ENCODE measurements at places on chromosomes 1 and 21.
A peak's percentile ranks its signal among the peaks of the same experiment; 100 is the strongest.

GRCh38 chr1:223479718-223480425 is 86.7 kb downstream of the CCDC185 start:
- peak; percentile 39 for DNase-seq

- DNase-seq, result no peak
Observed at GRCh38 chr1:118841521-118841920, 146.6 kb downstream of the TBX15 start.

- peak; percentile 41 for DNase-seq
Observed at GRCh38 chr1:110210604-110211495, 736 bp downstream of the KCNC4 start.

GRCh38 chr1:239976130-239976968 is 115.3 kb upstream of the FMN2 start:
- DNase-seq, result peak; percentile 44

GRCh38 chr1:92736395-92736794 is 48.5 kb downstream of the EVI5 start:
- no peak for DNase-seq

DNA sequence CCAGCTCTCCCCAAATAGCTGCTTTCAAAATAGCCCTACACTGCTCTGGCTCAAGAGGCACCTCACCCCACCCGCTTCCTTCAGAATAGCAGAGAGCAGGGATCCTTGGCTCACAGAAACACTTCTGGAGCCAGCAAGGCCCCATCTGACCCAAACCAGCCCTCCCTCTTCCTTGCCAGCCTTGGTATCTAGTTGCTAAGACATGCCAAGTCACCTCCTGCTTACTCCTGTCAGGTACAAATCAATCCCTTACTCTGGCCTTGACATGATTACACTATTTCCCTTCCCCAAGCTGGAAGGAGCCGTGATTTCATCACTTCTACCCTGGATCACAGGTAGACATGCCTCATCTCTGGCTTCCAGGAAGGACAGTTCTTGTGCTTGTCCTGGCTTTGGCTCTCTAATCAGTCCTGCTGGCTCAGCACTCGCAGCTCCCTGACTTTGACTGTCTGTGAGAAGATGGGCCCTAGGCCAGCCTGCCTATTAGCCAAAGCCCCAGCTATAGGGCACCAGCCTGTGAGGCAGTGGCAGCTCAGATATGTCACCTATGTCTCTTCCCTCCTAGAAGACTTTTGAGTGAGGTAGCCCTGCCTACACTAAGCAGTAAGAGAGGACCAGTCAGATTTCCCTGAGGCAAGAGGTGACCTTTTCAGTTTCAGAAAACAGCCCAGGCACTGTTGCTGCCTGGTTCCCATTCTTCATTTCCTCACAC is 8.9 kb upstream of the MUTYH start:
- peak; percentile 95 for DNase-seq

DNA sequence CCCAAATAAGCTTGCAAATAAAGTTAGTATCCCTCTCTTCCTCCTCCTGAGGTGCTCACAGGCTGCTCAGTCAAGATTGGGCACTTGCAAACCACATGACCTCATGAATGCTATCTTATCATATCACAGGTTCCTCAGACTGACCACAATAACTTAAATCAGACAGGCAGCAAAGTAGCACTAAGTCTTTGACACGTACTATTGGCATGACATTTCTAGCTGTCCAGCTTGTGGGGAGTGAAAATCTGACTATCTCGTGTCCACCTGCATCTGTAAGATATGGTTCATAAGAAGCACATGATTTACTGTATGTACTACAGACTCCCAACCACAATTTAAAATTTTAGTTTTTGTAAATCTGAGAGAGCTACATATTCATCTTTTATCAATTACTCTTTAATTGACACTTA is 58.0 kb upstream of the GFI1 start:
- DNase-seq, result no peak

DNA sequence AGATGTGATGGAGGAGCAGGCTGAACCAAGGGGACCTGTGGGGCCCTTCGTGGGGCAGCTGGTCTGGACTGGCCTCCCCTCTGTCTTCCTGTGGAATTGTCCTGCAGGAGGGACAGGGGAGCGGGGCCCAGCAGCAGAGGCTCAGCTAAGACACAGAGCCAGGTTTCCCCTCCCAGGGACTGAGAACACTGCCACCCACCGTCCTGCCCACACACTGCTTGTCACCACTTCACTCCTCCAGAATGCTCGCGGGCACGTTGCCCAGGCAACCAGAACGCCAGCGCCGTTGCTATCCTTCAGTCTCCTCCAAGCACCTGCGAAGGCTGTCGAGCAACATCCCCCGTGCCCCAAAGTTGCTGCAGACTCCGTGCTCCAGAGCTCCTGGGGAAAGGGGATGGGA is 46.4 kb downstream of the AJAP1 start:
- DNase-seq, result no peak

GRCh38 chr1:53129891-53130597 is 12.4 kb downstream of the SLC1A7 start:
- DNase-seq, result no peak

DNA sequence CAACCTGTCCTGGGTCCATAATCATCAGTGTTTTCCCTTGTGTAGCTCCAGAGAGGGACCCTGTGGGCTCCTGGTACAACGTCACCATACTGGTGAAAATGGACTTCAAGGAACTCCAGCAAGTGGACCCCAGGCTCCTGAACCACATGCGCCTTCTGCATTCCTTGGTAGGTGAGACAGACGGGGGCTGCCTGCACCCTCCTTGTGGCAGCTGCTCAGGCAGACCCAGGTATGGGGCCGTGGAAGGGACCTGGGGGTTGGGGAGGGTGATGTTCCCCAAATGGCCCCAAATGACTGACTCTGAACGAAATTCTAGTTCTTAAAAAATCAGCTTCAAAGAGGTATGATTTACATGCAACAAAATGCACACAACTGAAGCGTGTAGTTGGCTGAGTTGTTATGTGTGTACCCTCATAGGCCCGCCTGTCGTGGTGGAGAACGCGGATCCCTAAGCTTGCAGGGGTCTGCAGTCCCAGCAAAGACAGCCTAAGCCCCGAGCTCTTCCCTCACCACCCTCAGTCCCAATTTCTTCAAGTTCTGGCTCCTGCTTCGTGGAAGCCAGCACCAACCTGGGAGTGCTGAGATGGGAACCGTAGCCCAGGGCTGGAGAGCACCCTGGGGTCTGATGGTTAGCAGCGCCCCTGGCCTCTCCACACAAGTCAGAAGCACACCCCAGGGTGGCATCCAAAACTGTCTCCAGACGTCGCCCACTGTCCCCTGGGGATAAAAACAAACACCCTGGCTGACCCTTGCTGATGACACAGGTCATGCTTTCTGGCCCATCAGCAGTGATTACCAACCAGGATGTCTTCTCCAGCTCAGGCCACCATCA is 14.3 kb downstream of the UMODL1 start:
- no peak for DNase-seq

DNA sequence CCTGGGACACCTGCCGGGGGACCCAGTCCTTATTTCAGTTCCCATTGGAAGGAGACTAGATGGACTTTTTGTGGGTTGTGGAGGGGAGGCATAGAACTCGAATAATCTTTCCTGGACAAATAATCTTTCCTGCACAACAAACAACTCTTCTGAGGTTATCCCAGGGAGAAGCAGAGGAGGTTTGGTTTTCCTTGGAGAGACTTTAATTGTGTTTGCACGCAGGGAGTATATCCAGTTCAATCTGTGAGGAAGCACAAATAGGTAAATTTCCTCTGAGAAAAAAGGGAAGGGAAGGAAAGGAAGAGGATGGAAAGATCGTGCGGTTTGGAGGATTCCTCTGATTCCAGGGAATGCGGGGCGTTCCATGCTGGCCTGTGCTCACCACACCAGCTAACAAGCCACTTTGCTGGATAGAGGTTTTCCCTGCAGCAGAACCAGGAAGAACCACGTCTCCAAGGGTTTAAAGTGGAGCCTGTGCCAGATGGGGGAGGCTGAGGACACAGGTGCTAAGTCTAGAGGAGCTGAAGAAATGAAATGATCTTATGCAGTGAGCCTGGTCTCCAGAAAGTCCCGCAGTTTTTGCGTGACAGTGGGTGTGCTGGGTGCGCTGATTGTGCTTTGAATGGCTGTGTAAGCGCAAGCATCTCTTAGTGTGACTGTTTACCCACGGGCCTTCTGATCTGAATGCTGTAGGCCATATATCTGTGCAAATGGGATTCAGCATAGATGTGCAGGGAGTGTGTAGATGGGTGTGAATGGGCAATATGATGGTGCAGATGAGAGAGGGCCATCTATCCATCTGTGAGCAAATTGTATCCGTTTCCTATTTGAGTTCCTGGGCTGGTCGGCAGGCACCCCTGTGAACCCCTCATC is 7.6 kb downstream of the PAX7 start:
- DNase-seq, result no peak

GRCh38 chr1:220511785-220512184 is 16.2 kb upstream of the MARK1 start:
- DNase-seq, result no peak

- DNase-seq, result no peak
Observed at GRCh38 chr1:67429528-67430357, 459 bp downstream of the SERBP1 start.
